NCI-H524 (cell line): ENCODE measurements at places on chromosomes 1 and 21.
A peak's percentile ranks its signal among the peaks of the same experiment; 100 is the strongest.

GRCh38 chr1:8465013-8465412 lies 147.1 kb downstream of the SLC45A1 start:
- DNase-seq: peak; percentile 35

GRCh38 chr21:16181018-16181417 lies 451.2 kb downstream of the USP25 start:
- DNase-seq: no peak

DNA sequence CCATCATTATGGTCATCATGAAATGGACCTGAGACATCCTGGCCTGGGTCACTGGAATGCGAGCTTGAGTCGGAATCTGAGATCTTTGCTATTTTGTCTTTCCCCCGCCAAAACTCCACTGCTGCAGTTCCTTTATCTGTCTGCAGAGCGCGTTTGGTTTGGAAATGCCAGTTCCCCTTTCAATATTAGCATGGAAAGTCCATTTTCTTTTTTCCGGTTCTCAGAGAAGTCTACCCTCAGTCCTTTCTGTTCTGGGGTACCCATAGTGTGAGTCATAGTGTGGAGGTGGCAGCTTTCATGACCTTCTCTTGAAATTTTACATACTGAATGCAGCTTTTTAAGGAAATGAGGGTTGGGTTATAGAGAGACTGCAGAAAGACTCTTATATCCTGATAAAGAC lies 14.6 kb downstream of the CACNA1E start:
- DNase-seq: no peak

DNA sequence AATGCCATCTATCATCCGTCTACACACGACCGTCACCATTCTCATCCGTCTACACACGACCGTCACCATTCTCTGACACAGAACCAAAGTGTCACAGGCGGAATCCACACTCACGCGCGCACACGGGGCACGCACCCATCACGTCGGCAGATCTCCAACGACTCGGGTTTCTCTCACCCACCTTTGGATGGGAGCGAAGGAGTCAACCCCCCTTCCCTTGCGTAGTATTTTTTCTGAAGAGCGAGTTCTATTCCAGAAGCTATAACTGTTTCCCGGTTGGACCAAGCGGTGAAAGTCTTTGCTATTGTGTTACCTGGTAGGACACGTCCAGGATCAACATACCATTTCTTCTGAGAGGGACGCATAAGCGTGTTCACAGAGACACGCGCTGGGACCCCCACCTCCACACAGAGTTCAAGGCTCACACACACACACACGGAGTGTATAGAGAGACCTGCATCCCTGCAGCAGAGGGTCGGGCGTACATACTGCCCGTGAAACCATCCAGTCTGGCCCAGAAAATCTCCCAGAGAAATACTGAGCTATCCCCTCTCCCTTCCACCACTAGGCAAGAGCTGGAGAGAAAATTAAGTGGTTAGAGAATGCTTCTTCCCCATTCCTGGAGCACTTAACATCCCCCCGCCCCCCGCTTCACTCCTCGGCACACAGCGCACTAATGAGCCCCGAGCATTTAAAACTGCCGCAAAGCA lies 741 bp downstream of the DUSP10 start:
- peak; percentile 57 for DNase-seq

DNA sequence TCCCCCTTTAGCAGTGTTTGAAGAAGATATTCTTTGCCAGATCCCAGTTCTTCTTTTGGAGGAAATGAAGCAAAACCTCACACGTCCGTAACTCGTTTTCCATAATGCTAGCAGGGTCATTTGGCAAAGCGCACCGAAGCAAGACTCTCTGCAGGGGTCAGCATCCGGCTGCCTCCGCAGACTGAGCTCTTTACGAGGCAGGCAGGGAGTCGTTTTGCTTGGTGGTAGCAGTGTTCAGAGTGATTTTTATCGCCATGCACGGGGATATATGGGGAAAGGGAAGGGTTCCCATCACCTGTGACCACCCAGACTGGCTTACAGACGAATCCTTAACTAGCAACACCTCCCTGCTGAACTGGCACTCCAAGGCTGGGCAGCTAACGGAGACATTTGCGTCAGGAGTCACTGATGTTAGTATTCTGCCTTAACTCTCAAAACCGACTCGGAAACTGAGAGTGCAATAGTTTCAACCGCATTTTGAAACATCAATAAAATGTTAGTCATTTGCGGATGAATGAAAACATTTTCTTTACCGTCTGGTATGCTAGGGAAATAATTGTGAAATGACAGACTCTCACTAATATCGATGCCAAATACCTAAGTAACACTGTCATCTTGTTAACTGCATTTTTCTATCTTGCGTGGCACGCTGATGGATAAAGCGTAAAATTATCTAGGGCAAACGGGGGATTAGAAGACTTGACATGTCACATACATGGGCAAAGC lies 2.2 kb upstream of the NEGR1 start:
- DNase-seq: peak; percentile 47

DNA sequence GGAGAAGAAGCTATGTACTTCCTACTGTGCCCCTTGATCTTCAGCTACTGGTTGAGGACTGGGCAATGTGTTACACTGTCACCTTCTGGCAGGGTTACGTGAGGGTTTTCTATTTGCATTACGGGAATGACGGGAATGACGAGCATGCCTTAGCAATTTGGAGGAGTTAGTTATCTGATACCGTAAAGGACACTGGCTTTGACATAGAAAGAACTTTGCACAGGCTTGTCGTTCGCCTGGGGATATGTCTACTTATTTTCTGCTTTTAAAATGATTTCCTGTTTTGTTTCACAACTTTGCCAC lies 19.8 kb upstream of the ACBD6 start:
- no peak for DNase-seq

GRCh38 chr21:39651206-39651605 lies 38.5 kb downstream of the B3GALT5 start:
- DNase-seq: no peak

DNA sequence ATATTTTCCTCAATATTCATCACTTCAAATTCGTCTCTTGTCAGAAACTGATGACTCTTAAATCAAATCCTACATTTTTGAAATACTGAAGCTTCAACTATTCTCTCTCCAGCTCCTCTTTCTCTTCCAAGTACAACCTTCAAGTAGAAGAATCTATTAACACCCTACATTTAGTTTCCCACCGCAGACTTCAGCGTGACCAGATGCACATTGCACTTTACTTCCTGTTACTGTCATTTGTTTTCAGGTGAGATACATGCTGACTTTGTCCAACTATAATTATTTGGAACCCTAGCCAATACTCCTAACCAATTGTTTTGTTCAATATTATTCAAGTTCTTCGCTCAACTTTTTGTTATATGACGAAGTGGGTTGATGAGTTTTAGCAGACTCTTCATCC lies 116.0 kb downstream of the MRPL39 start:
- DNase-seq: no peak

DNA sequence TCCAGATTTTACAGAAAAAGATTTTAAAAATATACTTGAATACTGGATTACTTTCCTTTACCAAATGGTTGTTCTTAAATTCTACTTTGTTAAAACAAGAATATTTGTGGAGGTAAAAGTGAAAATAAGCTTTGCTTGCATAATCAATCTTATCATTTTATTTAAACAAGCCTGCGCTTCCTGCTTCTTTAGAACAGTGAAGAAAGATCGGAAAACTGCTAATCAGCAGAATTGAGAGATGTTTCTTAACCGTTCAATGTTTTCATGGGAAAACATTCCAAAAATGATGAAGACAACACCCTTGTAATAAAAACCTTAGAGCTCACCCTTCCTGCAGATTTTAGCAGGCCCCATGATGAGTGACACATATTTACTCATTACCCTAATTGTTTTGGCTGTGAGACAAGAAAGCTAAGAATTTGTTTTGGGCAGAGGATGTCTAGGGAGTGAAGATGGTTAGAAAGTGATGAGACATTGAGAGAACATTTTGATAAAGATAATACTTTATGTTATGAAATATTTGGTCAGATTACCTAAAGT lies 72.6 kb downstream of the TPR start:
- no peak for DNase-seq

DNA sequence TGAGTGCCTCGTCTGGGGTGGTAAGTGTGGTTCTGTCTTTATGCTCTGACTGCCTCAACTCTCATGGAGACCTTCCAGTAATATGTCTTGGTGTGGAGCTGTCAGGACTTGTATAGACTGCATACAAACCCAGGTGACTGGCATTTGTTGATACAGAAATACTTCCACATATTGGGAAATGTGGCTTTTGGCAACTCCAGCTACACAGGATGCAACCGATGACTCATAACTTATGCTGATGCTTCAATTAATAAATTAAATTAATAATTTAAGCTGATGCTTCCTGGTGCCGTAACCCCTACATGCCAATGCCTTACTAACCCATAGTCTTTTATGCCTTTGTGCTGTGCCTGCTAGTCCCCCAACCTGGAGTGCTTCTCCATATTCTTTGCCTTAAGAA lies 72.3 kb upstream of the ARTN start:
- DNase-seq: no peak

DNA sequence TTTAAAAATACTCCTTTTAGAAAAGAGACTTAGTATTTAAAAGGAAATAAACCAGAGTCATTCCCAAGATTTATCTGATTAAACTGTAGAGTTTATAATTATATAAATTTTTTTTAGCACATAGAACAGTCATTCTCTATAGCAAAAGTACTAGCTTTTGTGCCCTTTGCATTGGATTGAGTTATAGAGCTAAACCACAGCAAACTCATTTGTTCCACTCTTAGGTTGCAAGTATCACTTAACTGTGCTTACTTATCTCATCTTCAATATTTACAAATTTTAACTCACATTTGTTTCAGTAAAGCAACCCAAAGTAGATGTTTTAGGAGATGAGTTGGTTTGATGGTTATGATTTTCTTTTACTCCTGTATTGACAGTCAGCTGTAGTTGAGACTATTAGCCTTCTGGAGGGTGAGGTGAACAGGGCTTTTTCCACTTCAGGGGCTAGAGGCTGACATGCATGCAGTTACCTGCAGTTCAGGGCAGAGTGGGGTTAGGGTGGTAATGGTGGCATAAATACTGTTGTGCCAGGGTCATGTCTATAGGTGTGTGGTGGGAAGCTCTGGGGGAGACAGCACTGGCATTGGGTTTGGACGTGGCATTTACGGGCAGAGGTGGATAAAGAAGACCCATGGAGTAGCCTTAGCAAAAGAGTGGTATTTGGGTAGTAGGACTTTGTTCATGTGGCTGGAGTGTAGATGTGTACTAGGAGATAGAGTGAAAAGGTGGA lies 42.1 kb downstream of the DYRK1A start:
- no peak for DNase-seq

GRCh38 chr21:31553461-31553860 lies 106.0 kb upstream of the SOD1 start:
- no peak for DNase-seq

DNA sequence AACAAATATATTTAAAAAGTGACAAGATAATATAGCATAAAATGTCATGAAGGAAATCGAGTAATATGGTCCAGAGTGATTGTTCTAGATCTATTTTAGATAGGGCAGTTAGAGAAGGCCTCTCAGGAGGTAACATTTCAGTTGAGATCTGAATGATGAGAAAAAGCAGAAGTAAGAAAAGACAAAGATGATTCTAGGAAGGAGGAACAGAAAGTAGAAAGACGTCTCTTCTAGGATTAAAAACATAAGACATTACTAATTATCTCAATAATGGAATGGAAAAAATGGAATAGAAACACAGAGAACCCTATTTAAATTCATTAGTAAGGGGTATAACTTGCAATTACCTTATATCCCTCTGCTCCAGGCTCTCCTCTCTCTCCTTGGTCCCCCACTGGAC lies 130.0 kb upstream of the ZNHIT6 start:
- DNase-seq: no peak

GRCh38 chr1:28246427-28246832 lies 10.5 kb downstream of the ATP5IF1 start:
- no peak for DNase-seq

DNA sequence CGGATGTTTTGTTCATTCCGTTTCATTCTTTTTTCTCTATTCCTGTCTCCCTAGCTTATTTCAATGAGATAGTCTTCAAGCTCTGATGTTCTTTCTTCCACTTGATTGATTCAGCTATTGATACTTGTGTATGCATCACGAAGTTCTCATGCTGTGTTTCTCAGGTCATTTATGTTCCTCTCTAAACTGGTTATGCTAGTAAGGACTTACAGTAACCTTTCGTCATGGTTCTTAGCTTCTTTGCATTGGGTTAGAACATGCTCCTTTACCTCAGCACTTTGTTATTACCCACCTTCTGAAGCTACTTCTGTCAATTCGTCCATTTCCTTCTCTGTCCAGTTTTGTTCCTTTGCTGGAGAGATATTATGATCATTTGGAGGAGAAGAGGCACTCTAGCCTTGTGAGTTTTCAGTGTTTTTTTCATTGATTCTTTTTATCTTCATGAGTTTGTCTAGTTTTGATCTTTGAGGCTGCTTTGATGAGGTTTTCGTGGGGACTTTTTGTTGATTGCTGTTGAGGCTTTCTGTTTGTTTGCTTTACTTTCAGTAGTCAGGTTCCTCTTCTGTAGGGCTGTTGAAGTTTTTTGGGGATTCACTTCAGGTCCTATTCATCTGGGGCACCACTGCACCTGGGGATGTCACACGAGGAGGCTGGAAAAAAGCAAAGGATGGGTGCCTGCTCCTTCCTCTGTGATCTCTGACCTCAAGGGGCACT lies 496.9 kb upstream of the LRRC7 start:
- DNase-seq: no peak

DNA sequence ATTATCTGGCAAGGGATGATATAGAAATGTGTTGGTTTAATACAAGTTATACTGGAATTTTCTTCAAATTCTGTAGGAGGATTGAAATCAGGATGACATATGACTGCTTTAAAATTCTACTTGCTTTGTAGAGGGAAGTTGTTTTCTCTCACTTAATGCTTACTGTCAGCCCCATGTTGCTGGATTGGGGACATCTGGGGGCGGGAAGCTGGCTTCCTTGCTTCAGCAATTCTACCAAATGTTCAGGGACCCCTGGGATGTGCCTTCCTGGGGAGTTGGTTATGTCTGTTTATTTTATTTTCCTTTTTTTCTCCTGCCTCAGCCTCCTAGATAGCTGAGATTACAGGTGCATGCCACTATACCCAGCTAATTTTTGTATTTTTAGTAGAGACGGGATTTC lies 63.5 kb downstream of the CNIH3 start:
- no peak for DNase-seq

DNA sequence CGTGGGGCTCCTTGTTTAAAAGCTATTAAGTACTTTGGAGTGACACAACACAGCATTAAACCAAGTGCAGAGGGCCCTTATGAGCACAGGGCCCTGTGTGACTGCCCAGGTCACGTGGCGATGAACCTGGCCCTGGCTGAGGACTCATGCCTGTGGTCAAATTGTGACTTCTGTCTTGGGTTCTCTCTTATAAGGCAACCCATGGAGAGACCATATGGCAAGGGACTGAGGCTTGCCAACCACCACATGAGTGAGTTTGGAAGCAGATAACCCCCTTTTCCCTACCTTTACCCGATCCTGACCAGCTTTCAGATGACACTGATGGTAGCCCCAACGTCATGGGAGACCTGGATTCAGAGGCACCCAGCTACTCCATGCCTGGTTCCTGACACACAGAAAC lies 140.5 kb downstream of the ZBTB18 start:
- DNase-seq: no peak
